ENCODE measurements at places on chromosomes 13 and 19.

- DNase-seq = no peak
Observed at GRCh38 chr19:15354566-15355296, 22.4 kb upstream of the BRD4 start.

DNA sequence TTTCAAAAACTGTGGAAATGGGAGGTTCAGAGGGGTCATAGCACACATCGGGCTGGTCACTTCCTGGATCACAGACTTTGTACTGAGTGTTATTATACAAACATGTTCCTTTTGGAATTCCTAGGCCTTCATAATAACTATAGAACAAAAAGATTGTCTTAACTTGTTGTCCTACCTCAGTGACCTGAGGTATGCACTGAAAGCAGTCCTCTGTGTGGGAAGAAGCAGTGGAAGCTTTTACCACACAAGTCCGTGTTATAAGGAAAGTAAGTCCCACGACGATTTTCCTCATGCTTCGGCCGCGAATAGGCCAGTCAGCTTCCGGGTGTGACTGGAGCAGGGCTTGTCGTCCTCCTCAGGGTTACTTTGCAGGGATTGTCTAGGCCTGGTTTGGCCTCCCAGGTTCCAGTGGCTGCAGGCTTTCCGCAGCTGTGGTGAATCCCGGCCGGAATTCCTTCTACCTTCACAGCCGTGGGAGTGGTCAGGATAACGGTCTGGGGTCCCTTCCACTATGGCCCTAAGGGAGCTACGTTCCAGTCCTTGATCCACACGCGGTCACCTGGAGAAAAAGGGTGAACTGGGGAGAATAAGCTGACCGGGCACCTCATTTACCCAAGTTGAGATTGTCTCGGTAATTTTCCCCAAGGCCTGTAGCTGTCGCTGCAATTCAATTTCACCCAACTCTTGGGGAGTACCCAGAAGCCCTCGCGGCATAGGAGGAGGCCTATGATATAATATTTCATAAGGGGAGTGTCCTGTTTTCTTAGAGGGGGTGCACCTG, 16.0 kb downstream of the NAPSA start:
- DNase-seq = no peak

- no peak for DNase-seq
Observed at GRCh38 chr19:33359581-33359980, 13.9 kb upstream of the CEBPG start.

- no peak for DNase-seq
Observed at GRCh38 chr19:58474997-58475713, 997 bp upstream of the ZNF446 start.

DNA sequence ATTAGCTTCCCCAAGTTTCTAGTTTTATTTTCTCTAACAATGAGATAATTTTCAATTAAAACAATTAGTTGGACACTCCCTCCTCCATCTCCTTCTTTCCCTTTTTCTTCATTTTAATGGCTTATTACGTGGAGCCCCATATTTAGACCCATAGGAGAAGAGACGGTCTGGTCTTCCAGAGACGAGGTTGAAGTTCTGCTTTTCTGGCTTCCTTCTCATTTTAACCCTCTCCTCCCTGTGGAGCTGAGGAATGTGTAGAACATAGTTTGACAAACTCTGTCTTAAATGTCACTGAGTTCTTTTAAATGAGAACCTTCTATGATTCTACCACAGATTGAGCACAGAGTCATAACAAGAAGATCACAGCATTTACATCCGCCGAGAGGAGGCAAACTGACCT, 86.8 kb downstream of the EDNRB start:
- no peak for DNase-seq

DNA sequence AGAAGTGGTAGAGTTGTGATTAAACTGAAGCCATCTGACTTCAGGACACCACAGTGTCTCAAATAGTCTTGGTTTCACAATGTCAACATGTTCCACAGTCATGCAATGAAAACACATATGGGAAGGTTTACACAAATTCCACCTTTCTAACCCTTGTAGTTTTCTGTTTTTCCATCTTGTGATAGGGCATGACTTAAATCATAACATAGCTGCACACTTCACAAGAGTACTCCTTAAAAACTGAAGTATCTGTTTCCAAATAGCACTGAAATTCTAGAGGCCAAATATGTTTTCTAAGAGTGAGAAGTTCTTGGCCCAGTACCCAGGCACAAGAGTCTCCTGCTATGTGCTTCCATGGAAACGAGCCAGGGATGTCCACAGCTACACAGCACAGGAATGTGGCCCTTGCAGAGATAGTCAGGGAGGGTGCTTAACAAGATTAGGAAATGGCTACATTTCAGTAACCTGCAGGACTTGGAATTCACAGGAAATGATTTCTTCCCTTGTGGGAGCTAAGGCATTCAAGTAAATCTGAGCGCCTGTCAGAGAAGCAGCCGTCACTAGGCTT, 269.1 kb downstream of the NDFIP2 start:
- peak; percentile 67 for DNase-seq

GRCh38 chr19:10111405-10111811, at the start of gene P2RY11:
Gene P2RY11, plus strand, starts transcription at chr19:10111693. Its CDS starts 29 bp downstream, at chr19:10111722.
- no peak for DNase-seq

DNA sequence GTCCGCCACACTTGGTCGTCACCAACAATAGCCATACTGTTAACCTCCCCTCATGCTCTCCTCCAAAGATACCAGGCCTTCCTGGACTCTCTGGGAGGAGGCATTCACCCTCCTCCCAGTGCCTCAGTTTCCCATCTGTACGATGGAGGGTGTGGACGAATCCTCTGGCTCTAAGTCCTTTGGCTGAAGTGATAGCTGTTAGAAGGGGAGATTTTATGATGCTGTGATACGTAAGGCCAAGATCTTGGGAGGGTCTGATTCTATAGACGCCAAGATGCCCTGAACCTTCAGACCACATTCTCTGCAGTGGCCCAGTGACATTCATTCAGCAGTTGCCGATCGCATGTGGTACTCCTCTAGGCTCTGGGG, 14.8 kb upstream of the NOP53 start:
- DNase-seq = no peak
